ENCODE measurements at places on chromosomes 1 and 21.

GRCh38 chr21:45473496-45474322, 68.5 kb downstream of the SLC19A1 start:
- no peak for DNase-seq

DNA sequence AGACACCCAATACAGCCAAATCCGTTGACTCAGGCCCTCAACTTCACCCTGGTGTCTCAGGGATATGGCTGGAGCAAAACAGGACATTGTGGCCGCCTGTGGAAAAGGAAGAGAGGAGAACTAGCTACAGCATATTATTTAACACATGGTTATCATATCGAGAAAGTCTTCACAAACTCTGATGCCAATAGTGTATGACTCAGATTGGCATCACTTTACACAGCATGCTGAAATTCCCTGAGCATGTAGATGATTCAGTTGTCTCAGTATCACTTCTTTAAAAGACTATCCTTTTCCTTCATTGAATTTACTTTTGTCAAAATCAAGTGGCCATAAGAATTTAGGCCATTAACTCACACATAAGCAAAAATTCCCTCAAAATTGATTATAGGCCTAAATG, 20.1 kb downstream of the HSD3B2 start:
- no peak for DNase-seq

GRCh38 chr1:224510880-224511645, 76.5 kb upstream of the WDR26 start:
- DNase-seq: no peak

GRCh38 chr1:109652402-109652801, 3.5 kb upstream of the GSTM4 start:
- no peak for DNase-seq

- DNase-seq: no peak
Measured at GRCh38 chr1:209878964-209879363, 51.2 kb downstream of the UTP25 start.

- DNase-seq: no peak
Measured at GRCh38 chr1:101030881-101031280, 5.3 kb upstream of the DPH5 start.

- no peak for DNase-seq
Measured at GRCh38 chr1:44250068-44250781, 37.0 kb downstream of the DMAP1 start.

- DNase-seq: no peak
Measured at GRCh38 chr1:160308451-160309184, 23.7 kb upstream of the PEX19 start.

DNA sequence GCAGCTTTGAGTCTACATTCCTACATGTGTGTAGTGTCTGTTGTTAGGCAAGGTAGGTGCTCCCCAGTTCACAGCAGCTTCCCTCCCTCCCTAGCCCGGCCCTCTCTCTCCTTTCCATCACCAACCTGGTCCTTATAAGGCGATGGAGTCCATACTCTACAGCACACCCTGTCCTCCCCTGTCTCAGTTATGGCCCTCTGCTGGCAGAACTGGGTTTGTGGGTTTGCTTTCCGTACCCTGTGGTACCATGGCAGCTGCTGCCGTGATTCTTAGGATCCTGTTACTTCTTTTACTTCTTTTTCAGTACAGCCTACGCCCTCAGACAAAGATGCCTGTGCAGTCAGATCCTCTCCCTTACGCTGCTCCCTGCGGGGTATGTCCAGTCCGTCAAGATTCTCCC, 31.7 kb downstream of the AK5 start:
- DNase-seq: no peak

GRCh38 chr1:198939286-198939685, 300.4 kb downstream of the PTPRC start:
- DNase-seq: no peak

Data from DMS79 (cell line).